ENCODE measurements at places on chromosomes 2 and 18.

DNA sequence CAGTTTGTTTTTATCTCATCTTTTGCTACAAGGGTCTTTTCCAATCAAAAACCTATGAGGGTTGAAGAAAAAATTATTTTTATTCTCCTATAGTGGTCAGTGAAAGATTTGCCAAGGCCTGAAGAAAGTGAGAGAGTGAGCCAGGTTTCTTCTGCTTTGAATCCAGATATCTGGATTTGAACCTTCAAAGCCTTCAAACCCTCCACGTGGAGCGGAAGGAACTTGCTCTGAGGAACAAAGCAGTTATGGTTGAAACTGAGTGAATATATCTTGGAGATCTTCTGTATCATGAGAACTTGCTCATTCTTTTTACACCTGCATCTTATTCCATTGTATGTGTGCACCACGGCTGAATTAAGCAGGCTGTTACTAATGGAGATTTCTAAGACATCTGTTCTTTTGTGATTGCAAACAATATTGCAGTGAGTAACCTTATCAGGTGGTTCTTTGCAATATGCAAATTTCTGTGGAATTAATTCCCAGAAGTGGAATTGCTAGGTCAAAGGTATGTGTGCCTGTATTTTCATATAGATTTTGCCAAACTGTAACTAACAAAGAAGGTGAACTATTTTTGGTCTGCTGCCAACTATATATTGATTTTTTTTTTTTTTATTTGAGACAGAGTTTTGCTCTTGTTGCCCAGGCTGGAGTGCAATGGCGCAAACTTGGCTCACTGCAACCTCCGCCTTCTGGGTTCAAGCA, 147.9 kb downstream of the B3GNT2 start:
- DNase-seq, result no peak

- no peak for DNase-seq
Observed at GRCh38 chr18:3804336-3804735, 354.4 kb downstream of the TGIF1 start.

DNA sequence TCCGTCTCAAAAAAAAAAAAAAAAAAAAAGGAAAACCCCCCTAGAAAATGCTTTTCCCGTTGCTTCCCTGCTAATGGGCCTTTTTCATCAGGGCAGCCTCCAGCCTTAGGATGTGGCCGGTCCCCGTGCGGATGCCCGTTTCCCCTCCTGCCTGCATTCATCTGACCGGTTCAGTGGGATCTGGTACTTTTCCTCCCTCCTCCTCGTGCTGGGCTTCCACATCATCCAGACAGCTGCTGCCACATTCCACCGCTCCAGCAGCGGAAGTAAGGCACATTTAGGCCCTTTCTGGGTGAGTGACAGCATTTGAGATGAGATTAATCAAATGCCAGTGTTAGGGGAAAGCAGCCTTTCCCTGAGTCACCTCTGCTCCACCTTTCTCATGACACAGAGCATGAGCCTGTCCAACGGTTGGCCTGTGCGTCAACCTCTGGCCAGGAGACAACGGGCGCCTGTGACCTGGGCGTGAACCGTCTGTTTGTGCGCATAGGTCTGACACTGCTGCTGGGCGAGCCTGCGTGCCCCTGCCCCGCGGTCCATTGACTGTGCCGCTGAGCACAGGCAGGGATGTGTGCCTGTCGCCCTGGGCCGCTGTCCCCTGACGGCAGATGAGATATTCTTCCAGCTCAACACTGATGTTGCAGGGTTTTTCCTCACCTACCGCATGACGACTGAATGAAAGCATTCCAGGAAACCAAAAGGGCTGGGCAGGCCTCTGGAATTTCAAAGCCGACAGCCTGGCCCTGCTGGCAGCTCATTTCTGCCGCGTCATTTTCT, 174.0 kb downstream of the TGIF1 start:
- DNase-seq, result no peak

DNA sequence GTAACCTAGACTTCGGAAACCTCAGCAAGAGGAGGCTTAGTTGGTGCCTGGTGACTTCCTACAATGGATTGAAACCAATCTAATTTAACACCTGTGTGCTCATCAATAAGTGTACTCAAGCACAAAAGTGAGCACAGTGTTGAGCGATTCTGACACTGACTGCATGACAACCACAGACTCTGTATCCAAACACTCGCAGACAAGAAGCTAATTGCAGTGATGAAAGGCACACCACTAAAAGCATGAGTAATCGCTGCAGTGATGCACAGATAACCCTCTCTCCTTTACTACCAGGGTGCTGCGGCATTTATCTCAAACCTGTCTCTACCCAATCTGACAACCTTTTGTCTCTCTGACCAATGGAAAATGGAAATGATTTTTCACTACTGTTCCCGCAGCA, 168.1 kb downstream of the AFF3 start:
- no peak for DNase-seq

DNA sequence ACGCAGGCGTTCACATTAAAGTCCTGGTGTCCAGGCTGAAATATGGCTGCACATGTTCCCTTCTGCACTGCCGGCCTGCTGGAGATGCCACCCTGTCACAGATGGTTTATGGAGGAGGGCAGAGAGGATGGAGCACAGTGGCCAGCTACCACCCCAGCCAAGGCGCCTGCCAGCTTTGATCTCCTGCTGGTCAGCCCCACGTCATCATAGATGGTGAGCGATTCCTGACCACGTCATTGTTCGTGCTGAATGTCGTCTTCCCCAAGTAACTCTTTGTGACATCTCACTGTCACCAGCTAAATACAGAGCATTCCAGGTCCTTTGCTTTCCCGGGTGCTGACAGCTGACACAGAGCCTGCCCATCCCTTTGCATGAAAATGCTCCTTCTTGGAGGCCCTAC, 248.3 kb downstream of the TTC32 start:
- no peak for DNase-seq

- DNase-seq, result no peak
Observed at GRCh38 chr2:5410991-5411700, 281.0 kb upstream of the SOX11 start.

DNA sequence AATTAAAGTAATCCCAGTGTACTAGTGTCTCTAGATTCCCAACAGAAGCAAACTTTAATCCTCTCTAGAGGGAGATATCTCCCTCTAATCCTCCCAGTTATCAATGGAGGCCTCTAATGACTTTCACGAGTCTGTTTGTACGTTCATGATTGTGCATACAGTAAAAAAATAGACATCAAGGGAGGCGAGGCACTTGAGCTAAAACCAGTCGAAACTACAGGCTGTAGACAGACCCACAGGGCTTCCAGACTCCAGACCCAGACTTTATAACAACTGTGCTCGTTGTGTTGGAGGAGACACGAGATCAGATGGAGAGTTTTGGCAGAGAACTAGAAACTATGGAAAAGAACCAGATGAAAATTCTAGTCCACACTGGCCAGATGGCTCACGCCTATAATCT, 7.0 kb downstream of the DGKD start:
- no peak for DNase-seq

- no peak for DNase-seq
Observed at GRCh38 chr18:32303400-32303799, 113.6 kb downstream of the MEP1B start.

Measured in activated CD4-positive, CD25-positive, alpha-beta regulatory T cell (primary cell).